ELF-1 (cell line): ENCODE measurements at places on chromosomes 7 and 10.

DNA sequence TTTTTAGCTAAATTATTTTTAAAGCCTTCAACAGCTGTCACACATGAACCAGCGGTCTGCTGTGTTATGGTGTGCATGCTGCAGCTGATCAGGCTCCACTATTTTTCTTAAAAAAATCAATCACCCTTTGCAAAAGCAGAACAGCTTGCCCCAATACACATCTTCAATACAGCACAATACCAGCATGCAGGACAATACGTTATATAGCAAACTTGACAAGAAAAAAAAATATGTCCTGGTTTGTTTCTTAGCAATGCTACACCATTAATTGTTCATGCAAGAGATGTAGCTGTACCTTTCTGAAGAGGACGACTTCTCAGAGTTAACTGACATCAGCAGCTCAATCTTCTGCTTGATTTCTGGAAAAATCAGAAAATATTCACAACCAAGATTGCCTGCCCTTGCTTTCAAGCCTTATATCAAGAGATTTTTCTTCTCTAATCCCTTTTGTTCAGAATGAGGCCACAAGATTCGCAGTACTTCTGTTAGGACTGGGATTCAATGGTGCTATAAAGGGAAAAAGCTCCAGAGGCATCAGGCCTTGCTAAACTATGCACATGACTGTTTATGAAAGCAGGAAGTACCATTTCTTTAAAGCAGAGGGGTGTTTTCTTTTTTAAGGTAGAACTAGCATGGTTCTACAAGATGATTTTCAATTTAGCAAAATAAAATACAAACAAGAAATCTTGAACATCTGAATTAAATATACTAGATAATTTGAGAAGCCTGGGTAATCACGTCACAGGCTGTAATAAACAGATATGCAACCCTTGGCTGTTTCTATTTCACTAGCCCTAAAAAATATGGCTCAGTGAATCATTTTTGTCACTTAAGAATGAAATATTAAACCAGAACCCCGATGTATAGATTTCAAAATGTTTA, 120.0 kb downstream of the SRPK2 start:
- no peak for DNase-seq

DNA sequence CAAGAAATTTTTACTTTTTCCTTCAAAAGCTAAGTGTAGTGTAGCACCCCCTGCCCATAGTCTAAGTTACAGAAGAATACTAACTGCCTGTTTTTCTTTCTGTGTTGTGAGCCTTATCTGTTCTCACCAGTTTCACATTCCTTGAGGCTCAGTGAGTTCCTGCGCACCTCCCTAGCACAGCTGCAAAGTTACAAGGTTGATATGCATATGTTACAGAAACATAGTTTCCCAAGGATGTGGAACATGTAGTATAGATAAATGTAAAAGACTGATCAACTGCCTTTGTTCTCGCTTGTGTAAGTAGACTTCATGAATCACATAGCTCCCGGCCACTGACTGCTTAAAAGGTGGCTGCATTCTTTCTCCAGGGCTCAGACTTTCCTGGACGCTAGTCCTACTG, 6.7 kb upstream of the ZNF33B start:
- DNase-seq = peak; percentile 26

DNA sequence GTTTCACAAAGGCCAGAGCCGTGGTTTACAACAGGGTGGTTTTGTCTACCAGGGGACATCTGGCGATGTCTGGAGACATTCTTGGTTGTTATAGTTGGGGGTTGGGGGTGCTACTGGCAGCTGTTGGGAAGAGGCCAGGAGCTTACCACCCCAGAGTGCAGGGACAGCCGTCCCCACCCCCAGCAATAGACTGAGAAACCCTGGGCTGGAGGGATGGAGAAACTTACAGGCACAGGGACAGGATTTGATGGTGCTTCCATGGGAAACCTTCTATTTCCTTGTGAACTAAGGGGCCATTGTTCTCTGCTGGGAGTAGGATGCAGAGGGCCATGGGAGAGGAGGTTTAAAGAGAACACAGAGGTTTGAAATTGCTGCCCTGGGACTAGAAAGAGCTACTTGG, 10.9 kb downstream of the ADCK2 start:
- no peak for DNase-seq

- no peak for DNase-seq
Observed at GRCh38 chr10:74453169-74453568, 302.1 kb downstream of the ADK start.

GRCh38 chr7:90892213-90892612, 296.1 kb downstream of the CDK14 start:
- DNase-seq = no peak
